ENCODE measurements at places on chromosomes 3 and 15.
A peak's percentile ranks its signal among the peaks of the same experiment; 100 is the strongest.

GRCh38 chr3:49135499-49135898, 2.6 kb upstream of the LAMB2 start:
- DNase-seq, result no peak

GRCh38 chr15:92848852-92849598, 51.1 kb upstream of the CHD2 start:
- DNase-seq, result peak; percentile 32

DNA sequence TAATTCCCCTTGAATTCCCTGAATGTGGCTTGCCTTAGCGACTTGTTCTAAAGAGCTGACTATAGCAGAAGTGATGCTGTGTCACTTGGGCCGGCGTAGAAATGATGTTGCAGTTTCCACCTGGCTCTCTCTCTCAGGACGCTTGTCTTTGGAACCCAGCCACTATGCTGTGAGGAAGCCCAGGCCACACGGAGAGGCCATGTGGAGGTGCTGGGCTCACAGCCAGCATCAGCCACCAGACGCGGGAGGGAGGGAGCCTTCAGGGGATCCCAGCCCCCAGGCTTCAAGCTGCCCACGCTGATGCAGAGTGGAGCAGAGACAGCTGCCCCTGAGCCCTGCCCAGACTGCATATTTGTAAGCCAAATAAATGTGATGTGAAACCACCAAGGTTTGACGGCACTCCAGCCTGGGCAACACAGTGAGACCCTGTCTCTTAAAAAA, 18.6 kb downstream of the RNU5B-1 start:
- no peak for DNase-seq

DNA sequence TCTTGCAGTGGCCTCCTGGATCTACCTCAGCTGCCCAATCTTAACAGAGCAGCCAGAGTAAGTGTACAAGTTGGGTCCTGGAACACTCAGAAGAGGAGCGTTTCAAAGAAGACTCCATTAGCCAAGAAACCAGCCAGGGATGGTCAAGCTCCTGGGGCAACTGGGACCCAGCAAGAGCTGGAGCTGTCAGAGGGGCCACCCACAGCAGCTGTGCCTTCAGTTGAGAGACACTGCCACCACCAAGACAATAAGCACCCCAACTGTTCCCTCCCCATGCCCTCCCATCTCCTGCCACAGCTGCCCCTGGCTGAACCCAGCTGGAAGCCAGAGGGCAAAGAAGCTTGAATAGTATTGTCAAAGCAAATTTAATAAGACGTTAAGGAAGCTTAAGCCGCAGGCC, 110.6 kb upstream of the TLE3 start:
- no peak for DNase-seq

- DNase-seq, result no peak
Observed at GRCh38 chr3:72015463-72015862, 230.5 kb upstream of the PROK2 start.

DNA sequence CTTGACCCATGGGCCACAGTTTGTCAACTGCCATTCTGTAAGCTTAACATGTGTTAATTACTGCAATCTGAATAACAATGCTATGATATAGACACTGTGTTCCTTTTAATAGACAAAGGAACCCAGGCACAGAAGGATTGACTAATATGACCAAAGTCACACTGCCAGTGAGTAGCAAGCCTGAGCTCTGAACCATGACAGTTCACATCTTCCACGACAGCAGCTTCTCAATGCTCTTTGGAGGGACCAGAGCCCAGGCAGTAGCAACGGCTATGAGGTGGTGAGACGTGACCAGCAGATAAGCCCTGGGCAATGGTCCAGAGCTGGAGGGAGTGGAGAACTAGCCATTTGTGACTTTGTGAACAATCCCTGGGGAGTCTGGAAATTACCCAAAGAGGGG, 19.4 kb downstream of the CA12 start:
- no peak for DNase-seq

GRCh38 chr3:15918988-15919387, 121.2 kb upstream of the ANKRD28 start:
- DNase-seq, result no peak

- no peak for DNase-seq
Observed at GRCh38 chr3:61612211-61613194, 51.1 kb downstream of the PTPRG start.

GRCh38 chr3:197753263-197753662, 3.6 kb downstream of the FYTTD1 start:
- no peak for DNase-seq

GRCh38 chr15:76311100-76311953, at the start of gene ETFA:
TSS of gene ETFA (minus strand) at chr15:76311469. CDS start at chr15:76311388, 81 bp downstream.
- DNase-seq, result peak; percentile 89

- no peak for DNase-seq
Observed at GRCh38 chr3:187951452-187952190, 202.3 kb upstream of the LPP start.

DNA sequence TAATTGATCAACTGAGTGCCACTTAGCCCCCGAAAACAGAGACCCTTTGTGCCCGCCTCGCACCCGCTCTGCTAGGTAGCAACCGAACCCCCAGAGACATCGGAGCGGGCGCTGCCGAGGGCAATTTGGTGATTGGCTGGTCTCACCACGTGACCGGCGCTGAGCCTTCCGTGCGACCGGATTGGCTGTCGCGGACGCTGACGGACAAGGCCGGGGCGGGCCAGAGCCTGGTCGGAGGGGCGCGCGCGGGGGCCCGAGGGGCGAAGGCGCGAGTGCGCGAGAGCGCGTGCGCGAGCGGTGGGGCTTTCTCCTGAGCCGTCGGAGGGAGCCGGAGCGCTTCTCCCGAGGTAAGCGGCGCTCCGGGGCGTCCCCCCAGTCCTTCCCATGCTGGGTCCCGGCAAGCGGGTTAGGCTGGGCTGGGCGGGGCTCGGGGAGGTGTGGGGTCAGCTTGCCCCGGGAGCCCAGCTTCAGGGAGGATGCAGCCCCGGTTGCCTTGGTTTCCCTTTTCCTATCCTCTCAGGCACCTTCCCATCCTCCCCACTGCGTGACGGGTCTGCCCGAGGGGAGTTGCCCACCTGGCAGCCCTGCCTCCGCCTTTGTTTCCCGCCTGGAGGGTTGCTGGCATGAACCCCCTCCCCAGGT, at the start of gene TMEM108:
TSS of gene TMEM108 (plus strand) at position 303 of the 642 bp plus-strand sequence.
- no peak for DNase-seq

DNA sequence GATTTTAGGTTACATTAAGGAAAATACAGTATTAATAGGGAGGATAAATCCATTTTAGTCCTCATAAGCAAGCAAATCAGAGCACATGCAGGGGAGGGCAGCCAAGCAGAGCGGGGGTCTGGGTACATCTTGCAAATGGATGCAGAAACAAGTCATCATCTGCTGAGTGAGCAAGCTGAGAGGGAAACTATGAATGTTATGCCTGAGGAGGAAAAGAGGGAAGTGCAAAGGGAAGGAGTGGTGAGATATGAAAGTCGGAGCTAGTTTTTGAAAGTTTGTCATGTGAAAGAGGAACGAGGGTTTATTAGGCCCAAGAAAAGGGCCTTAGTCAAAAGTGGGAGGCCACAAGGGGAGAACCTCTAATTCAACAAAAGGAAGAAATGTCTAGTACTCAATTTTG, 15.4 kb downstream of the PTX3 start:
- no peak for DNase-seq

GRCh38 chr15:37425541-37425940, 325.2 kb upstream of the MEIS2 start:
- DNase-seq, result no peak

GRCh38 chr15:44536302-44536961, 515 bp upstream of the EIF3J start:
- no peak for DNase-seq

DNA sequence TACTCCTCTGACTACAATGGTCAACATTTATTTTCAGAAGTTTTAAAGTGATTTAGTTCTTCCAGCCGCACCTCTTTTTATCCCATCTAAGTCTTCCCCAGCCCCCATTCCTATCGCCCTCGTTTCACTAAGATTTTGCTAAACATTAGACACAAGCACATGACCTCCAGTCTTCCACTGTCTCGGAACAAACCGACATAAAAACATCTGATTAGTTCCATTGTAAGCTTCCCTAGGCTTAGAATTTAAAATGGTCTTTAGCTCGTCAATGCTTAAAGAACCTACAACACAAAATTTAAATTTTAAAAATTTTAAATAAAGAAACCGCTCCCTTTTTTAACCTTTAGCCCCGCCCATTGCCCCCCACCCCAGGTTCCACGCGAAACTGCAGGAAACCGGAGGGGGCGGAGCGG, 284 bp upstream of the TSC22D2 start:
- DNase-seq, result no peak

DNA sequence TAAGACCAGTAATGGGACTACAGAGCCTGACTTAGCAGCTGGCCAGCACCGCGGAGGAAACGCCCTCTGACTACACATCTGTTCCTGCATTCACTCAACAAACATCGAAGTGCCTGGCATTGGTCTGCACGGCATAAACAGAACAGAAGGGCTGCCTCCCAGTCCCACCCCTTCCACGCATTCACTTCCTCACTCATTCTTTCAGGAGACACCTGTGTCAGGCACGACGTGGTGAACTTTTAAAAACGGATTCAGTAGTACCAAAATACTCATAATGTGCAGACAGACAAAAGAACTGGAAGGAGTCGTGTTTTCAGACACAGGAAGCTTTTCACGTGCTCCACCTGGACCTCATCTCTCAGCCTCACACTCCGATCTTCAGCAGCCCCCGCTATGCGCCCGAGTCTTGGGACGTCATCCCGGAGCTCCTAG, 123.3 kb downstream of the XXYLT1 start:
- peak; percentile 7 for DNase-seq

GRCh38 chr3:14492948-14493881, 46.9 kb downstream of the GRIP2 start:
- no peak for DNase-seq

- DNase-seq, result no peak
Observed at GRCh38 chr3:161395115-161396012, 24.0 kb upstream of the SPTSSB start.

DNA sequence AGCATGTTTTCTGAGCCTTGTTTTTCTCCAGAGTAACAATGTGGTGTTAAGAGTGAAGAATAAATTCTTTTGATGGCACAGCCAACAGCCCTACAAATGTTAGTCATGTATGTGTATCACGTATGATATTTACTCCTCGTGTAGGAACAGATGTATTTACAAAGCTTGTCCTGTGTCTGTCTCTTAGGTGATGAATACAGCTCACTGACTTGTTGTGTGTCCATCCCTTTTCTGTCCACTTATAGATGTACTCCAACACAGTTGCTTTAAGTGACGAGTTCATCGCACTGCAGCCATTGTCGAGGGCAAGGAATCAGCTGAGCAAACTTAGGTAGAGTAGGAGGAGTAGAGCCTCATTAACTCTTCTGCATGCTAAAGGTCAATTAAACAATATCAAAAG, 78.1 kb downstream of the DCUN1D1 start:
- no peak for DNase-seq

- DNase-seq, result no peak
Observed at GRCh38 chr3:46082021-46082420, 54.7 kb upstream of the XCR1 start.

- no peak for DNase-seq
Observed at GRCh38 chr3:3316521-3316920, 137.0 kb upstream of the CRBN start.

DNA sequence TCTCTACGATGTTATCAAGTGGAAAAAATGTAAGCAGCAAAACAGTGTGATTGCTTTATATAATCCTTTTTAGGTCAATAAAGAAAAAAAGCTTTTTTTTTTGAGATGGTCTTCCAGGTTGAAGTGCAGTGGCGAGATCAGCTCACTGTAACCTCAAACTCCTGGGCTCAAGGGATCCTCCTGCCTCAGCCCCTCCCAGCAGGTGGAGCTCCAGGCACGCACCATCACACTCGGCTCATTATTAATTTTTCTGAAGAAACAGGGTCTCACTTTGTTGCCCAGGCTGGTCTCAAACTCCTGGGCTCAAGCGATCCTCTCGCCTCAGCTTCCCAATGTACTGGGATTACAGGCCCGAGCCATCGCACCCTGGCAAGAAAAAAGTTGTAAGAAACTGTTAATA, 17.3 kb downstream of the RNF168 start:
- DNase-seq, result peak; percentile 7

DNA sequence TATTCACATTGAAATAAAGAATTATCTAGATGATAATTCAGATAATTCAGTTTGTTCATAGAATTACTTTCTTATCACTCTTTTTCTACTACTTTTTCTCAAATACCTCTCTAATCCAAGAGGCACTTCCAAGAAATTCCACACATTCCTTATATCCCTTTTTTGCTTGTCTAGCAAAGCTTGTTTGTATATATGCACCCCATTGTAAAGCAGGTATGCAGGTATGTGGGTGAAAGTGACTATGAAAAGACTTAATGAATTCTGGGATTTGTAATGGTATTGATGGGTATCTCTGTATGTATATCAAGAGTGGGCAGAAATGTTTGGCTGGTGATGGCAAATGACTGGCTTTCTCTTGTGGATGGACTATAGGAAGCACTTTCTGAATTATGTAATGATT, 94.1 kb upstream of the FGF7 start:
- no peak for DNase-seq

DNA sequence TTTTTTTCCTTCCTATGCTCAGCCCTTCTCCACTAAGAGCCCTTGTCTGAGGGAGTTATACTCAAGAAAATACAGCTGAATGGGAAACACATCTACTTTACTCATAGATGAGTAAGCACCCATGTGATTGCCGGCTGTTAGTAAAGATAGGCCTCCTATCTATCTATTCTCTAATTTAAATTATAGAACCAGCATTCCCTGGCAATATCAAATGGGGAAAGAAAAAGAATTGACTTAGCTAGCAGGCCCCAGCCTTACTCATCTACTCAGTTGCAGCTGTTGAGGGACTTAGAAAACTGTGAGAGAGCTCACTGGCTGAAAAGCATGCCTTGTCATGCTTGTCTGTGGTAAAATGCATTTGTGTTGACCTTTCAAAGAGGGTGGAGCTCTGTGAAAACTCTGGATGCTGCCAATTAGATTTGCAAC, 116.9 kb upstream of the LRRFIP2 start:
- no peak for DNase-seq

DNA sequence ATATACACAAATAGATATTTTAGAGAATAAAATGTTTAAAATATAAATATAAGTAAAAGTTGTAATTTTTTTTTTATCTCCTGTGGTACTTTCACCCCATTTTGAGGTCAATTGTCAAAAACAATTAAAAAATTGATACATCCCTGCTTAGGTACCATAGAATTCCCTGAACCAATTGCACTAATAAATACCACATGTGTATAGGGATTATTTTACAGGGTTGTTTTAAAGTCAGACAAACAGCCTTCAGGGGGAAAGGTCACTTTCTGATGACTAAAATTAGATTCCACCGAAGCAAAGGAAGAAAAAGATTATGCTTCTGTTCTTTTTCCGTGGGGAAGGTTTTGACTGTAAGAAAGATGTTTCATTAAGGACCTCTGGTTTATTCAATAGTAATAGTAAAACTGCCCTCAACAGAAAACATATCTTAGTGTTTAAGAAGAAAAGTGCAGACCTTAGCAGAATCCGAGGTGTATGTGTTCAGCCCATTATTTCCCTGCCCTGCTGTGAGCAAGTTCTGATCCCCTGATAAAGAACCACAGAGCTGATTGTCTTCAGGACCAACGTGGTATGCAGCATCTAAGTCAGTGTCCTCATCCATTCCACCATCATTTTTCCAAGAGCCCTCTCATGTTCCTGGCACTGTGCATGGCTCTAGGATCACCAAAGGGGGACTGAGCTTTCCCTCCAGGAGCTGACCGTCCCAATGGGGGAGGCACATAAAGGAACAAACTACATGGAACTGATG, 132.9 kb upstream of the IL12A start:
- DNase-seq, result no peak

All from activated T-cell treated with anti-CD3 and anti-CD28 coated beads for 24 hours (primary cell).